Brain (organoid and tissue), 16 donors: ENCODE measurements at places on chromosomes 3 and 15. TPM values are rescaled to one million over a fixed set of nuclear protein-coding genes. Genes with fewer than 3 reads are reported as not detected.

GRCh38 chr3:5057272-5057671 lies 64.8 kb upstream of the ARL8B start:
- DNase-seq: no peak

- peak; percentile 63 for DNase-seq
These were observed 11.4 kb downstream of the C3orf49 start for GRCh38 chr3:63830526-63830925.

DNA sequence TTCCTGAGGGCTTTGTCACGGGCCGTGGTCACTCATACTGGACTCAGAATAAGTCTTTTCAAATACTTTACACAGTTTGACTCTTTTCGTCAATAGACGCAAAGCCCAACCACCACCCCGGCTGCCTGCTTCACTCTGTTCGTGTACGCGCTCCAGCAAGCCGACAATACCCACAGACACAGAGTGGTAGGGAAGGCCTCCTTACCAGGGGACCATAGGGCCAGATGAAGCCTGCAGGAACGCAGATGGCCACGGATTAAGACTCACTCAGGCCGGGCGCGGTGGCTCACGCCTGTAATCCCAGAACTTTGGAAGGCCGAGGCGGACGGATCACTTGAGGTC lies 29.7 kb downstream of the EFCAB12 start:
- peak; percentile 7 for DNase-seq

GRCh38 chr15:66153549-66154415 lies 99.8 kb downstream of the MEGF11 start:
- no peak for DNase-seq

- no peak for DNase-seq
These were observed 9.1 kb downstream of the CDAN1 start for GRCh38 chr15:42727750-42728381.

DNA sequence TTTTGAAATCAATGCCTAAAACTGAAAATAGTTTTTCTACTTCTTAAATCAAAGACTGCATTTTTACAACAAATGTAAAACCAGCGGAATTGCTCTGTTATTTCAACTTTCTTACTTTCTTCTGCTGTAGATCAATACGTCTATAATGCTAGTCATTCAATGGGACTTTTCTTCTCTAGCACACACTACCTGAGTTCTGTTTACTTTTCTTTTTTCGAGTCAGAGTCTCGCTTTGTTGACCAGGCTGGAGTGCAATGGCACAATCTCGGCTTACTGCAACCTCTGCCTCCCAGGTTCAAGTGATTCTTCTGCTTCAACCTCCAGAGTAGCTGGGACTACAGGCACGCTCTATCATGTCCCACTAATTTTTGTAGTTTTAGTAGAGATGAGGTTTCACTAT lies 40.7 kb upstream of the KIF23 start:
- no peak for DNase-seq

GRCh38 chr15:50628421-50628820 lies 58.2 kb downstream of the TRPM7 start:
- no peak for DNase-seq

DNA sequence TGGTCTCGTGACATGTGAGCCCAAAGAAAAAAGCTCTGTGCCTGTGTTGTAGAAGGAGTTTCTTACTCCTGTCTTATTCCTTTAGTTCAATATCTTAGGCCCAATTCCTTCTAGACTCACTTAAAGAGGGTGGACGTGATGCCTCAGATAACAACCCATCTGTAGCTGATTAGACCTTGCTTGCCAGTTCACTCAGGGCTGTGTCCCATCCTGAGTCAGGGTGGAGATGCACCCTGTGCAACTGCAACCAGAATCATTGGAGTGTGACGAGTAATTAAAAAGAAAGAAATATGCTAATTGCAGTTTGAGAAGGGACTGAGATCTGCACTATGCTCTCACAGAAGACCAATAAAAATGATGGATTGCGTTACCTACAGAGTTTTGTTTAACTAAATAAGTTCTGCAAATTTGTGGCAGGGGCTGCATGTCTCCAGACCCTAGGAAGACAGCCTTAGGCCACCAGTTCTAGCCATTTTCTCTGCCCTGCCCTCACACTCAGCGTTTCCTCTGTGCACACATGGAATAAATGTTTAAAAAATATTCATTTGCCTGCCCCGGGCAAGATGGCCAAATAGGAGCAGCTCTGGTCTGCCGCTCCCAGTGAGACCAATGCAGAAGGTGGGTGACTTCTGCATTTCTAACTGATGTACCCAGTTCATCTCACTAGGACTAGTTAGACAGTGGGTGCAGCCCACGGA lies 83.0 kb downstream of the MOBP start:
- peak; percentile 7 for DNase-seq

Gene NR2E3
- not detected for polyA plus RNA-seq

Gene RBPMS2
- polyA plus RNA-seq: 4.5 TPM
